ENCODE measurements at places on chromosomes 12 and 14.

DNA sequence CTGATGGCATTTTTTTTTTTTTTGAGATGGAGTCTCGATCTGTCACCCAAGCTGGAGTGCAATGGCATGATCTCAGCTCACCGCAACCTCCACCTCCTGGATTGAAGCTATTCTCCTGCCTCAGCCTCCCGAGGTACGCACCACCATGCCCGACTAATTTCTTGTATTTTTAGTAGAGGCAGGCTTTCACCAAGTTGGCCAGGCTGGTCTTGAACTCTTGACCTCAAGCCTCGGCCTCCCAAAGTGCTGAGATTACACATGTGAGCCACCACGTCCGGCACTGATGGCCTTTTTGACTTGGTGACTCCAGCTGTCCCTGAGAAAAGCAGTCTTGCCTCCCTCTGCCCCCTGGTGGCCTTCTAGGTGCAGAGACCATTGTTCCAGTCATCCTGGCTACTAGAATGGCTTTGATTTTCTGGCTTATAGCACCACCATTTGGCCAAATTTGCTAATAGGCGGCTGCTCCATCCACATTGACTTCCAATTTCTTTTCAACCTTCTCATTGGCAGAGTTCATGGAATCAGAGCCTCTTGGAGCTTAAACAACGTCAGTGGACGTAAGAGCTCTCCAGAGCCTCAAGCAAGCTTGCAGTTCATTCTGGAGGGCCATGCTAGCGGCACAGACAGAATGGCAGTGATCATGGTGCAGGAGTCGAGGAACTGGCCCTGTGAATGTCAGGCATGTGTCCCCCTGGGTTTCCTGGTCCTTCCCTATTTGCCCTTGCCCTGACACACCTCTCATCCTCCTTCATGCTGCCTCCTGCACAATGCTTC, 25.4 kb upstream of the EIF4B start:
- peak; percentile 59 for DNase-seq

DNA sequence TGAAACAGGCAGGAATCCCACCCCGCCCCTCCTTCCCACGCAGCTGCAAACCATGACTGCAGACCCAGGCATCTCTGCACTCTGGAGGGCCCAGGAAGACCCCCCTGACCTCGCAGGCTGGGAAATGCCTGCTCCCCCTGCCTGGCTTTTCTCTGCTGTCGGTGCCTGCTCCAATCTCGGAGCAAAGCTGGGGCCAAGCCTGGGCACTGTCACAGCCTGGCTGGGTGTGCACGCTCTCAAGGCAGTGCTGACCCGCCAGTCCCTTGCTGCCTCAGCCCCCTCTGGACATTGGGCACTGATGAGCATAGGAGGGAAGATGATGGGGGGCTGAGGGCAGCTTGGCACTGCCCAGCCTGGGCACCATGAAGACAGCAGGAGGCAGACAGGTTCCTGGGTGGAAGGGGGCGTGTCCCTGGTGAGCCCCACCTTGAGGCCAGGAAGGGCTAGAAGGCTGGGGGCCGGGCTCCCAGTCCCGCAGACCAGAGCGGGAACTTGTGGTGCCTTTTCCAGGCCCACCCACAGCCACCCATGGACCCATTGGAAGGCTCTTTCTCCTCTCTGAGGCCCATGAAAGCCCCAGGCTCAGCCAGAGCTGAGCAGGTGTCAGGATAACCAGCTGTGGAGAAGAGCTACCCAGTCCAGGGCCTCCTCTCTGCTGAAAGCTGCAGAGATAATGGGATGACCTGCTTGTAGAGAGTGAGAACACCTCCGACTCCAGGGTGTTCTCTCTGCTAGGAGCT, 10.7 kb upstream of the ZNF605 start:
- DNase-seq: no peak

DNA sequence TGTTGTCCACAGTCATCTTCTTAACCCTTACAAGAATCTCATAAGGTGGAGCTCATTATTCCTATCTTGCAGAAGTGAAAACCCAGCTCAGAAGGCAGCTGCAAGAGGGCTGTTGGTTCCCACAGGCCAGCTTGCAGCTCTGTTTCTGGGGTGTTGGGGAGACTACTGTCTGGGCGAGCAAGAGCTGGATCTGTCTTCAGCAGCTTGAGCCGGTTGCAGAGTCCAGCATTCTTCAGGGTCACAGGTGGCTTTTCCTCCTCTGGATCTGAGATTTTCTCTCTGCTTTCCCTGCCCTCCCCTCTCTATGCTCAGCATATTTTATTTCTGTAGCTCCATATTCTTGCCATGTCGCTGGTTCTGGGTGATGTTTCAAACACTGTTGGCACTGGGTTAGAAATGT, 87.4 kb downstream of the PAPOLA start:
- DNase-seq: no peak

DNA sequence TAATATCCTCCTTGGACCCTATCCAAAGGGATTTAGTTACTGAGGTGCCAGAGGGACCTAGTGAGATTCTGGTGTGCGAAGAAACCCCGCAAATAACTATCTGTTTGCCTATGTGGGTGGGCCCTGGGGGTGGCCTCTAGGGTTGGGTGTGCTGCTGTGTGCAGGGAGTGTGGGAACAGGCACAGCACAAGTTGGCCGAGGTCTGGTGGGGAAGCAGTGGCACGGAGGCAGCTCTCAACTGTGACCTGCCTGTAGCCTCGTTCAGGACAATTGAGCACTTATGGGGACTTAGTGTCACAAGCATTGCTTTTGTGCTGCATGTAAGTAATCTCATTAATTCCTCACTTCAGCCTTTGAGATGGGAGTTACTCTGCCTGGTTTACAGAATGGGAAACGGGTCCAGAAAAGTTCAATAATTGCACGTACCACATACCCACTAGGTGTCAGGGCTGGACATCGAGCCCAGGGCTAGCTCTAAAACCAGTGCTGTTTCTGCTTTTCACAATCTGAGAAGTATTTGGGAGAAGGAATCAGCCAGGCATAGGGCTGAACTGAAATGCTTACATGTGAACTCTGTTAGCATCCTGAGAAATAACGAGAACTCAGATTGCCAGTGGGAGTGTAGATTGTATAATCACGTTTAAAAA, 58.8 kb downstream of the TECPR2 start:
- DNase-seq: no peak

DNA sequence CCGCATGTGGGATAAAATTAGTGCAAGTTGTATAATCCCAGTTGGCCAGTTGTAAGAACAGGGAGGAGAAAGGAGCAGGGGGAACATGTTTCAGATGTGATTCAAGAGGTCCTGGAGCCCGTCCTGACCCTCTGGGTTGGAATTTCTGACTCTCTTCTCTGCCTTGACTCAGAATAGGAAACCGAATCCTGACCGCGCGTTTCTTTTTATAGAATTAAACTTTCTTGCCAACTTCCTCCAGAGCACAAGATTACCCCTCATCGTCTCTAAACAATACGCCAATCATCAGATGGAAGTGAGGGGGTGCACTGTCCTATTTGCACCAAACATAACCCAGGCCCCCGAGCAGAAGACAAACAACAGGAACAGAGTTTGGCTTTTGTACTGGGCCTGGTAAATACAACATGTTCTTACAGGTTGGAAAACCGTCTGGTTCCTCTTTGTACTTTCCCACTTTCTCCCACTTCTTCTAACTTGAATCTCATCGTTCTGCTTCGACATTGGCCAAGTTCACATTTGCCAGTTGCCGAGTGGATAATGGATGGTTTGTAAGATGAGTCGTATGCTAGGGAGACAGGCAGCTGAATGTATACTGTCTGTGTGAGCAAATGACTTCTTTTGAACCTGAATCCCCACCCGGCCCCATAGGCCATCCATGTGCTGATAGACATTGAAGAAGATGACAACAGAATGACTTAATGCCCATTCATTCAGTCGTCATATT, 42.6 kb upstream of the MED13L start:
- no peak for DNase-seq

DNA sequence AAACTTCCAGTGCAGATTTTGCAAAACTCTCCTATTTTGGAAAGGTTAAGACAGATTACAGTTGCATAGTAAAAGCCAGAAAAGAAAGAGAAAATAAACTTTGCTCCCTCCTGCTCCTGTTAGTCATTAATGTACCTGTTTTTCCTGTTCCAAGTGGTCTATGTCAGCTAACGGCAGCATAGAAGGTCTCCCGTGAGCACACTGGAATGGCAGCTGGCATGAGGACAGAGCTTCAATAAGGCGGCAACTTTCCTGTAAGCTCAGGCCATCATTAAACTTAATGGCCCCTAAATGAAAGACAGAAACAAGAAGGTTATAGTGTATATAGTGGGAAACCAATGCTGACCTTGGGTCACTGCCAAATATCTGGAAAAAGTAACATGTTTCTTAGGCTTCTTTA, 16.0 kb downstream of the EIF2B2 start:
- no peak for DNase-seq

GRCh38 chr14:68633131-68633991, 159.5 kb downstream of the ZFP36L1 start:
- no peak for DNase-seq

GRCh38 chr12:132579744-132580143, 30.6 kb downstream of the LRCOL1 start:
- DNase-seq: no peak

DNA sequence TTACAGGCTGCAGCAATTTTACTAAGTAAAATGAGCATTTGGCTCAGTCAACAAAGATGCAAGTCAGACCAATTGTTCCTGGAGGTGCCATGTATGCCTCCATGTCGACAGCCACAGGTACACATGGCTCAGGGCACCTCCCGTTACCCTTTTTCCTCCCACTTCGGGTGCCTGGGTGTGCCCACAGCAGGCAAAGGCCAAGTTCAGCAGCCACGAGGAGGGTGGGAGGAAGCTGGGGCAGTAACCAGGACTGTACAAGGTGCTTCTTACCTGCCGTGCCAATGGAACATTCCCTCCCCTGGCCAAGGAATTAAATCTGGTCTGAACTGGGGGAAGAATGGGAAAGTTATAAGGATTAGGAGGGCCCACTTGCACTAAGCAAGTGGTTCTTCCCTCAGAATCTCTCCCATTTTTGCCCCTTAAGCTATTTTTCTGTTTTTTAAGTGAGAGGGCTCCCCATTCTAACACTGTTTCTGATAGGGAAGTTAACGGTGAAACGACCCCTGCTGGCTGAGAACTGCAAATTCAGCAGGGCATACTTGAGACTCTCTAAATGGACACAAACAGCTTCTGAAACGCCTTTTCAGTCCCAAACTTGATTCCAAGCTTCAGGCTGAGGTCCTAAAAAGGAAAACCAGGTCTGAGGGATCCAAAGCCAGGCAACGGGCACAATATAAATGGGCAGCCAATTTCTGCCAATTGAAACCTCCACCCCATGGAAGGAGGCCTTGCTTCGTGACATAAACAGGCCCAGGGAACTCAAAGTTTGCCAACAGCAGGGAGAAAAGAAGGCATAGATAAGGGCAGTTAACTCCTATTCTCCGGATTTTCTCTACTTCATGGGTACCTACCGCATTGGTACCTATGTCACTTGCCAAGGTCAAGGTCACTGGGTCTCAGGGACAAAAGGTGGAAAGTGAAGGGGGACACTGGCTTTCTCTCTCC, 24.8 kb downstream of the CLECL1 start:
- no peak for DNase-seq

DNA sequence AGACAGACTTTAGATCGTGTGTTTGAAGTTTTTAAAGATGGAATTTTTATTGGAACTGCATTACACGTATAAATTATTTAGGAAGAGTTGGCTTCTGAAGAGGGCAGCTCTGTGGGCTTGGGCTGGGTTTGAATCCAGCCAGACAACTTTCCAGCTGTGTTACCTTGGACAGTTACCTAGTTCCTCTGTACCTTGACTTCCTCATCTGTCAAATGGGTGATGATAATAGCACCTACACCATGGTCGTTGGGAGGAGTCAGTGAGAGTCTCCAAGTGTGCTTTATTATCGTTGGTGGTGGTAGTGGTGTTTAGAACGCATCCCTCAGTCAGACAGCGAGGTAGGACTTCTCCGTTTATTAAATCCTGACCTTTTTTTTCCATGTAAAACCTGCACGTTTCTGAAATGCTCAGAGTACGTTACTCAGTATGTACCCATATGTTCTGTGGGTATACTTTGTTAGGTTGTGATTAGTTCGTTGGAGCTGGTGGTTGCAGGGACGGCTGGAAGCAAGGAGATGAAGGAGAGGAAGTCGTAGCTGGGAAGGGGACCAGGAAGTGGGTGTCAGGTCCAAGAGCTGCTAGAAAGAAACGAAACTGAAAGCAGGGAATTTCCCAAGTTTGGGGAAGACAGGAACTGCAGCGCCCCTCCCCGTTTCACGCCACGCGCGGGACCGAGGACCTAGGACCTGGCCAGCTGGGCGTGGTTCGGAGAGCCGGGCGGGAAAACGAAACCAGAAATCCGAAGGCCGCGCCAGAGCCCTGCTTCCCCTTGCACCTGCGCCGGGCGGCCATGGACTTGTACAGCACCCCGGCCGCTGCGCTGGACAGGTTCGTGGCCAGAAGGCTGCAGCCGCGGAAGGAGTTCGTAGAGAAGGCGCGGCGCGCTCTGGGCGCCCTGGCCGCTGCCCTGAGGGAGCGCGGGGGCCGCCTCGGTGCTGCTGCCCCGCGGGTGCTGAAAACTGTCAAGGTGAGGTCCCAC, at the start of gene OAS3:
OAS3 (plus strand) TSS at position 734 of the 979 bp plus-strand sequence; CDS start at position 791, 57 bp downstream.
- peak; percentile 52 for DNase-seq

GRCh38 chr14:85895603-85896002, 365.7 kb downstream of the FLRT2 start:
- no peak for DNase-seq

- no peak for DNase-seq
Observed at GRCh38 chr14:60590991-60591414, 58.3 kb downstream of the SIX1 start.

- DNase-seq: no peak
Observed at GRCh38 chr14:96079066-96079465, 39.9 kb downstream of the C14orf132 start.

GRCh38 chr14:52058341-52058740, 10.5 kb downstream of the NID2 start:
- no peak for DNase-seq

- DNase-seq: no peak
Observed at GRCh38 chr12:39777465-39777864, 157.9 kb upstream of the ABCD2 start.

- DNase-seq: no peak
Observed at GRCh38 chr12:103442182-103442555, 53.6 kb downstream of the C12orf42 start.

- no peak for DNase-seq
Observed at GRCh38 chr14:101061411-101062064, 158.0 kb upstream of the RTL1 start.

DNA sequence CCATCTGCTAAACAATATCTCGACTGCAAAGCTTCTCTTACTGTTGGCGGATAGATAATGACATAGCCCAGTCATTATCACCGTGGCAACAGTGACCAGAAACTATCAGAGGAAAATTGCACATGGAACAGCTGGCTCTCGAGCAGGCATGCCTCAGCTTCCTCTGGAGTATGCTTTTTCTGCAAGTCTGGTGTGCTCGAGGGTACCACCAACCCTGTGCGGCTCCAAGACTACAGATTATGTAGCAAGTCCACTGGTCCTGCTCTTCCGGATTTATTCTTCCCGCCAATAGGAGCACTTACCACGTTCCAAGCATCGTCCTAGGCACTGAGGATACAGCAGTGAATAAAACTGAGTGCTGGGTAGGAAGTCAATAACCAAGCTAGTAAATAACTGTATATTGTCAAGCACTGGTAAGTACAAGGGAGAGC, 1.4 kb upstream of the GLRX5 start:
- DNase-seq: no peak

GRCh38 chr14:37078131-37078530, 94.3 kb downstream of the SLC25A21 start:
- DNase-seq: no peak

GRCh38 chr12:126811391-126811790, 1455.6 kb upstream of the TMEM132C start:
- no peak for DNase-seq

- DNase-seq: no peak
Observed at GRCh38 chr12:114671443-114672411, 12.2 kb downstream of the TBX3 start.

- DNase-seq: no peak
Observed at GRCh38 chr14:72463291-72463866, 430.5 kb downstream of the DPF3 start.

- DNase-seq: no peak
Observed at GRCh38 chr12:89085421-89085820, 266.9 kb downstream of the DUSP6 start.

All from activated naive CD4-positive, alpha-beta T cell (primary cell).